ENCODE measurements at places on chromosomes 16 and 17. TPM values are rescaled to one million over a fixed set of nuclear protein-coding genes. Genes with fewer than 3 reads are reported as not detected.

NACA2 gene
- not detected for total RNA-seq

CENPX gene
- 49.9 TPM for total RNA-seq

MIEF2 gene
- total RNA-seq = 8.2 TPM

CRLF3 gene
- total RNA-seq = 90.3 TPM

MEOX1 gene
- total RNA-seq = 16.2 TPM
